ENCODE measurements at places on chromosomes 5 and 9.

DNA sequence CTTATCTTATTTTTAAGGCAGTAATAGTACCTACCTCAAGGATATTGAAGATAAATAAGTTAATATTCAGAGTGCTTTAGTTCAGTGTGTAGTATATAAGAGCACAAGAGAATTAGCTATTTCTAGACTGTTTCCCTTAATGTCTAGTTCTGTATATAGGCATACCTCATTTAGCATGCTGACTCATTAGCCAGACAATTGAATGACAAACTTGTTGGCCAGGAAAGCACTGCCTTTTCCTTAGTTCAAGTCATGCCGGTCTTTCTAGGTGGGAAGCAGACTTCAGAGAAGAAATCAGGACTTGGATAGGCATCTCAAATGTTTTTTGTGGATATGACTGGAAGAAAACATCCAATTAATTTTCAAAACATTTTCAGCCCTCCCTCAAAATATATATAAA, 3.2 kb upstream of the FBXO4 start:
- DNase-seq: peak; percentile 57

DNA sequence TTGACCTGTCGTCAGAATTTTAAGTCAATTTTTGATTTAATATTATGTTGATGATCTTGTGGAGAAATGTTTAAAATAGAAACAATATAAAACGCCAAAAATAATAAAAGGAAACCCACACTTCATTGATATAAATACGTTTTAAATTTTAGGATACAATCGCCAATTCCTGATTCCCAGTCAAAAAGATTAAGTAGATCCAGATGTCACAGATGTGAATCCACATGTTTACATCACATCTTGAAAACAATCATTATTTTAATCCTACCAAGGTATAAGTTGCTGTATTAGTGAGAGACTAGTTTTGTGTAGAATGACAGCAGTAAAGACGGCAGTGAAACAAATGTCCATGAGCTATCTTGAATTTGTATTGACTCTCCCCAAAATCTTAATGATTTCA, 4.9 kb downstream of the TAS2R1 start:
- DNase-seq: no peak

- peak; percentile 51 for DNase-seq
Measured at GRCh38 chr9:21455320-21455719, 15.1 kb downstream of the IFNA1 start.

- no peak for DNase-seq
Measured at GRCh38 chr9:107721705-107722245, 232.2 kb upstream of the KLF4 start.

GRCh38 chr5:55850839-55851674, at the start of gene IL31RA:
TSS of gene IL31RA (plus strand) at chr5:55851357. CDS start at chr5:55851571, 214 bp downstream.
- peak; percentile 79 for DNase-seq

GRCh38 chr9:123471843-123472570, 116.0 kb downstream of the CRB2 start:
- DNase-seq: no peak

- no peak for DNase-seq
Measured at GRCh38 chr9:127536499-127536898, 75.6 kb upstream of the STXBP1 start.

DNA sequence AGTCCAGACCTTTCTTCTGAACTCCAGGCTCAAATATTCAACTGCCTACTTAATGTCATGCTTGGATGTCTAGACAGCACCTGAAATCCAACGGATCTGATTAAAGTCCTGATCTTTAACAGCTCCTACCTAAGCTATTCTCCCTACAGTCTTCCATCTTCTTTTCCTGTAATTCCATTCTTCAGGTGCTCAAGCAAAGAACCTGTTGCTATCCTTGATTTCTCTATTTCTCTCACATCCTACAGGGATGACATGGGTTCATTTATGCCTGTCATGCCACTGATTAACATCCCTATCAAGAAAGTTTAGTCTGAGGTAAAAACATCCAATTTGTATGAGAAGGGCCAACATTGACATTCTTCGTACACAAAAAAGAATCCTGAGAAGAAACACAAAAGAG, 163.2 kb downstream of the TMC1 start:
- DNase-seq: no peak

DNA sequence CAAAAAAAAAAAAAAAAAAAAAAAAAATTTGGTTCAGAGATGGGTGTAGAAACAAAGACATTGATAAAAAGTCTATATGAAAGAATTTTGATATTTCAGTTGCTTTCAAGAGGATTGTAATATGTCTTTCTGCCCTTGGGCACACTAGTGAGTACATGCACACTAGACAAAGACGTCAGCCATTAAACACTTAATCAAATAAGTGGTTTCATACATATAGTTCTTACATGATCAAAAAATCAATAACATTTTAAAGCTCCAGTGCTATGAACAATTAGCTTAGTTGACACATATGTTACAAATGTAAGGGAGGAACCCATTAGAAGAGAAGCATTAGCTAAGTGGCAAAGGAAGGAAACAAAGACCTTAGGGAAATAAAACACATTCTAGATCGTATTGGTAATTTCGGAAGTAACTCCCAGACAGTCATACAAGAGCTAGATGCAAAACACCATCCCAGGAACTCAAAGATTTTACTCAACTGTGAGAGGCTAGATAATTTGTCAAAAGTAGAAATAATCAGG, 84.5 kb upstream of the MAN2A1 start:
- no peak for DNase-seq

GRCh38 chr9:132827366-132827765, 50.7 kb downstream of the AK8 start:
- no peak for DNase-seq

DNA sequence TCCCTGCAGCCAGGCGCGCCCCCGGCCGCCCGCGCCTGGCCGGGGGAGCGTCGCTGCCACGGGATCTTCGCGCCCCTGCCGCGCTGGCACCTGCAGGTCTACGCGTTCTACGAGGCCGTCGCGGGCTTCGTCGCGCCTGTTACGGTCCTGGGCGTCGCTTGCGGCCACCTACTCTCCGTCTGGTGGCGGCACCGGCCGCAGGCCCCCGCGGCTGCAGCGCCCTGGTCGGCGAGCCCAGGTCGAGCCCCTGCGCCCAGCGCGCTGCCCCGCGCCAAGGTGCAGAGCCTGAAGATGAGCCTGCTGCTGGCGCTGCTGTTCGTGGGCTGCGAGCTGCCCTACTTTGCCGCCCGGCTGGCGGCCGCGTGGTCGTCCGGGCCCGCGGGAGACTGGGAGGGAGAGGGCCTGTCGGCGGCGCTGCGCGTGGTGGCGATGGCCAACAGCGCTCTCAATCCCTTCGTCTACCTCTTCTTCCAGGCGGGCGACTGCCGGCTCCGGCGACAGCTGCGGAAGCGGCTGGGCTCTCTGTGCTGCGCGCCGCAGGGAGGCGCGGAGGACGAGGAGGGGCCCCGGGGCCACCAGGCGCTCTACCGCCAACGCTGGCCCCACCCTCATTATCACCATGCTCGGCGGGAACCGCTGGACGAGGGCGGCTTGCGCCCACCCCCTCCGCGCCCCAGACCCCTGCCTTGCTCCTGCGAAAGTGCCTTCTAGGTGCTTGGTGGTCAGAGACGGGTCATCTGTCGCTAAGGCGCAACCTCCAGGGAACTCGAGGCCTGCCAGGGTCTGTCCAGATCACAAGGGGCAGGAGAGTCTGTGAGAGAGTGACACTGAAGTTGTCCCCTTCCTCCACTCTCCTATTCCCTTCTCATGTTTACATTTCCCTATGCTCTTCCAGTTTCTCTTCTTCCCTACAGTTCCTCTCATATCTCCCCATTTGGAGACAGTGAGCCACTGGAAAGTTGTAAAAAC, 1.3 kb downstream of the GPR150 start:
- DNase-seq: peak; percentile 39

- no peak for DNase-seq
Measured at GRCh38 chr9:35965011-35965410, 7.1 kb upstream of the OR2S2 start.

GRCh38 chr9:119836036-119836435, 466.8 kb upstream of the BRINP1 start:
- DNase-seq: no peak

All from kidney tubule cell (primary cell).